Heart left ventricle (tissue), 16 donors: ENCODE measurements at places on chromosomes 11 and 22. TPM values are rescaled to one million over a fixed set of nuclear protein-coding genes. Genes with fewer than 3 reads are reported as not detected.

The CDC42EP2 gene
- polyA plus RNA-seq, result 10.3 TPM

The ELF5 gene
- not detected for polyA plus RNA-seq

The KCNJ1 gene
- not detected for polyA plus RNA-seq

The SERPIND1 gene
- 0.04 TPM for polyA plus RNA-seq
